ENCODE measurements at places on chromosomes 16 and 17.

DNA sequence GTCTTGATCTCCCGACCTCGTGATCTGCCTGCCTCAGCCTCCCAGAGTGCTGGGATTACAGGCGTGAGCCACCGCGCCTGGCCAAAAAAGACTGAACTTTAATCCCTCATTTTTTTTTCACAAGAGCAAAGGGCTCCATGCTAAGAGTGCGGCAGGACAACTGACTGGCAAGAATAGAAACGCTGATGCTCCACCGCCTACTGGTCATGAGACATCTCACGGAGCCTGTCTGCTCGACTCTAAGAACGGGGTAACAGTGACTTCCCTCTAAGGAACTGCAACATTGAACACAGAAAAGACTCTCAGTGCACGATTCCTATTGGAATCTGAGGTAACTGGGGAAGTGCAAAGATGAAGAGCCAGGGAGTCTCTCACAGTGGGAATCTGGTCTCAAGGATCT lies 23.9 kb downstream of the HIGD1B start:
- DNase-seq, result no peak

DNA sequence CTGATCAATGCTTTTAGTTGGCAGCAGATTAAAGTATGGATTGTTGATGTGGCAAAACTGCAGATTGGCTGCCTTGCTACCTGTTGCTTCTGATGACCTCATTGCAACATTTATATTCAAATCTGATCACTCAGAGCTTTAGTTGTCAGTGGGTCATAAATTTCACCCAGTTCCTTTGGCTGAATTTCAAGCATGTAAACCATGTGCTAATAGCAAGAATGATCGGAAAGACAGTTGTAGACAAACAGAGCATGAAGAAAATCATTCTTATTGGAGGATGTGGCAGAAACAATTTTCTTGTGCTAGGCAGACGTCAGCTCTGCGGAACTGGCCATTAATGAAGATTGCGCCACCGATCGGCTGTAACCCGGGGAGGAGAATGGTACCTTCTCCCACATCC lies 346.6 kb upstream of the EEF2KMT start:
- no peak for DNase-seq

DNA sequence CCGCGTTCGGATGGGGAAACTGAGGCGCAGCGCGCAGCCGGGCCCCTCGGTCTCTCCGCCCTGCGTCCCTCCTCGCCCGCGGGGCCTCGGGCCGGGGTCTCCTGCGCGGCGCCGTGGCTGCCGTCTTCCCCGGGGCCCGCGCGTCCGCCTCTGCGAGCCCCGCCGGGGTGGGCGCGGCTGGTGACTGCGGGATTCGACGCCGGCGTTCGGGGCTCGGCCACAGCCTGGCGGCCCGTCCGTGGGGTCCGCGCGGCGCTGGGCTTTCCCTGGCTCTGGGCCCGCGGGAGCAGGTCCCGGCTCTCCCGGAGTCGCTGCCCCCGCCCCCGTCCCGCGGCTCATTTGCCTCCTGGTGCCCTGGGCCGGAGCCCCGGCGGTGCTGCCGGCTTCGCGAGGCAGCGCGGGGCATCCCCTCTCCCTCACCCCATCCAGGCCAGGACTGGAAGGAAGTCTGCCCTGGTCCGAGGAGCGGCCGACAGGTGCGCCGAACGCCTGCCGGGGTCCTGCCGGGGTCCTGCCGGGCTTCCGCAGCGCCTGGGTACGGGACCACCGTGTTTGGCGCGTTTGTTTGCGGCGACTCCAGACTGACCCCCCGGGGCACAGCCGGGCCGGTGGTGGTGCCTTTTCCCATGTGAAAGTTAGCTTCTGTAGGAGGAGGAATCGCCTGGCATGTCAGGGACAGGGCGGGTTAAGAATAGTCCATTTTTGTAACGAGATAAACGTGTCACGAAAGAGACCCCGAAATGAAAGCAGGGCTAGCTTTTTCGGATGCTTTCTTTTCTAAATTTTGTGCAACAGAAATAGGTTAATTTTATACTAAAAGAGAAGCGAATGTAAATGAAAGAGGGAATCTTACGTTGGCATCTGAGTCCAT lies 671 bp downstream of the CHMP6 start:
- DNase-seq, result no peak

GRCh38 chr17:57544401-57544800 lies 200.7 kb downstream of the CCDC182 start:
- no peak for DNase-seq

- no peak for DNase-seq
Observed at GRCh38 chr17:64110379-64111152, 19.4 kb downstream of the ERN1 start.

DNA sequence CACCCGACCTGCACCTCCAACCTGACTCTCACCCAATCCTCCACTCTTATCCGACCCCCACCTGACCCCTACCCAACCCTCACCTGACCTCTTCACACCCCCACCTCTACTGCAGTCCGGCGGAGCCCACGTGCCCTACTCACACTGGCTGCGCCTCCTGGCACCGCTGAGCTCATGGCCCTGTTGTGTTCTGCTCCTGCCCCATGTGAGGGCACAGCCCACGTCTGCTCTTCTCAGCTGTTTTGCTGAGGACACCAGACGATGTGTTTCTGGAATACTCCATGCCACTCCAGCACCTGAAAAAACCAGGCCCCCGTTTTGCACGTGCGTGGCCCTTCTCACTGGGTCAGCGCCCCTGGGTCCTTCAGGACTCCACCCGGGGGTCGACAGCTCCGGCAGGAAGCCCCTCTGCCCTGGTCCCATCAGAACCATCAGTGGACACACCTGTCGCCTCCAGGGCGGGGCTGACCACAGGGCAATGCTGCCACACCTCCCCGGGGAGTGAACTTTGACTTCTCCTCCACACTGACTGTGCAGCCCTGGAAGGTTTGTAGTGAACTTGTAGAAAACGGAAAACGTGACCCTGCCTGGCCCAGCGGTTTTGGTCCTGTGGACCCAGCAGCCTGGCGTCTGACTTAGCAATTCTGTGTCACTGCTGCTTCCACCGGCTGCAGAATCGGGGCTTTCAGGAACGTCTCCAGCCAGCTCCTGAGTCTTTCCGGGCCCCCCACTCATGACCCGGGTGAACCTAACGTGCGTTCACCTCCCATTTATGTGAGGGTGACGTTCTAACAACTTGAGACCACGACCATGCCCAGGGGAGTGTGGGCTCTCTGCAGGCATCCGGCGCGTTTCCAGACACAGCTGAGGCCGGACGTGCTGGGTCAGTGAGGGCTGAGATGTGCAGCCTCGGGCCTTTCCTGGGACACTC lies 5.7 kb upstream of the RAB40B start:
- no peak for DNase-seq

DNA sequence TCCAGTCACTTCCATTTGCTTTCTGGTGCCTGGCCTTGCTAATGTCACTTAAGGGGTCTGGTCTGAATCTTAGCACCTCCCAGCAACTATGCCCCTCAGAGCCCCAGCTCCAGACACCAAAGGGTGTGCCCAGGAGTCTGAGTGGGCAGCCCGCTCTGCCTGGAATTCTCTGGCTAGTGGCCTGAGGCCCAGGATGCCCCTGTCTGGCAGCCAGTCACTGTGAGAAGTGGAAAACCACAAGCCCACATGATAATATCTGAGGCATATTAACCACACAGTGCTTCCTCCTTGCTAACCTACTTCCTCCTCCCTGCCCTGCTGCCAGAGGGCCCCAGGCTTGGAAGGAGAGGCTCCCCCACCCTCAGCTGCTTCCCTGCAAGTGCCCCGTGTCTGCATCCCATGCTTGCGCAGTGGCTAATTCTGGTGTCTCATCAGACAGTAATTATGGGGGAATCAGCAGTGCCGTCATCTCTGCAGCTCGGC lies 14.0 kb downstream of the SRCIN1 start:
- no peak for DNase-seq

DNA sequence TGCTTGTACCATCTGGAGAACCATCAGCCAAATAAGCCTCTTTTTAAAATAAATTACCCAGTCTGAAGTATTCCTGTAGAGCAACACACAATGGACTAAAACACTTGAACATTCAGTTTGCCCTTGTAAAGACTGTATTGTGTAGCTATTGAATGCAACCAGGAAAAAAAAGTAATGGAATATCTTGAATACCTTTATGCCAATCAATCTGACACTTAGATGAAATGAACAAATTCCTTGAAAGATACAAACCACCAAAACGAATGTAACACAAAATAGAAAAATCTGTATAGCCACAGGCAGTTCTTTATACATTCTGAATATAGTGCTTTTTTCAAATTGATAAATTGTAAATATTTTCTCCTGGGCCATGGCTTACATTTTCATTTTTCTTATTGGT lies 63.3 kb upstream of the KCNJ16 start:
- DNase-seq, result no peak

GRCh38 chr17:43326490-43327275 lies 72.1 kb upstream of the ARL4D start:
- no peak for DNase-seq

GRCh38 chr16:87499189-87499486 lies 6.3 kb upstream of the ZCCHC14 start:
- peak; percentile 66 for DNase-seq

Measured in BJ (cell line).